ENCODE measurements at places on chromosomes 5 and 9.

DNA sequence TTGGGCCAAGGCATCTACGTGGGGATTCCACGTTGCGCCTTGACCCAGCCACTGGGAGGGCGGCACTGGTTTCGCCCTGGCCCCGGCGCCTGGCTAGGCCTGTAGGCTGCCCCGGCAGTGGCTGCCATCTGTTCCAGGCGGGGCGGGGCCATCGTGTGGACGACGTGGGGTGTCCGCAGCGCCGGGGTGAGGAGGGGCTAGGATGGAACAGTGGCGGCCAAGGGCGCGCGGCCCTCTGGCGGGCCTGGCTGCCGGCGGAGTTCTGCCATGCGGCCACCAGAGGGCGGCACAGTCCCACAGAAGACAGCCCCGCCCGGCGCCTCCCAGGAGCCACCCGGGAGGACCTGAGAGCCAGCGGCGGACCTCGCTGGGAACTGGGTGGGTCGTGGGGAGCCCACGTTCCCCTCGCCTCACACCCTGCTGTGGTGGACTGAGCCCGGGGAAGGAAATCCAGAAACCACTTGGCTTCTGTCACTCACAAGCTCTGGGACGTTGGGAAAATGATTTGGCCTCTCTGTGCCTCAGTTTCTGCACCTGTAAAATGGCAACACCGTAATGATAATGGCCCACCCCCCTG lies 22.6 kb upstream of the RAPGEF1 start:
- peak; percentile 84 for DNase-seq

- no peak for DNase-seq
Observed at GRCh38 chr5:173582216-173583111, 34.0 kb downstream of the BOD1 start.

GRCh38 chr5:16486711-16487111 lies 21.1 kb upstream of the ZNF622 start:
- DNase-seq = no peak

GRCh38 chr9:88438811-88439210 lies 50.6 kb downstream of the SPIN1 start:
- DNase-seq = no peak

DNA sequence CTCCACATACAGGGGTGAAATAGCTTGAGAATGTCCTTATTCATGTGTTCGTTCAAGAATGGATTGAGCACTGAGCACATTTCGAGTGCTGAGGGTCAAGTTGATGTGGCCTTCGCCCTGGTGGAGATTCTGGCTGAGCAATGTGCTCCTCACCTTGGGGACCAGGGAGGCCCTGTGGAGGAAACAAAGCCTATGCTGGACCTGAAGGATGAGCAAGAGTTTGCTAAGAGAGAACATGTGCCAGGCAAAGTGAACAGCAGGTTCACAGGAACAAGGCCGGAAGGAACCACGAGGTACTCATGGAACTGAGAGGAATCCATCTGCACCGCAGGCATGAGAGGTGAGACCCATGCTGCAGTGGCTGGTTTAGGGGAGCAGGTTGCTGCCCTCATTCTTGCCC lies 102.4 kb downstream of the PSD2 start:
- no peak for DNase-seq

DNA sequence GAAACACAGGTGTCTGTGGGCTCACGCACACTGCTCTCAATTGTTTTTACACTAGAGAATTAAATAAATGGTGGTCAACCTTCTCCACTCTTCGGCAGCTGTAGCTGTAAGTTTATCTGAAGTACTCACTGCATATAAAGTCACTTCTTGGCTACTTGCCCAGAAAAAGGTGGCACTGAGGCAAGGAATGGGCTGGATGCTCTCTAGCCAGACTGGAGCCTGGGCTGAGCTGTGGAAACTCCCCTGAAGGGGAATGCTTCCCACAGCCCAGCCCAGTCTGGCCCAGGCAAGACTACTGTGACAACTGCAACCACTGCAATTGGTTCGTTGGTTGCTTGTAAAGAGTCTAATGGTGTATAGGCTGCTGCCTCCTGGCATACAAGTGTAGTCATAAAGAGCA lies 4.5 kb downstream of the LEAP2 start:
- DNase-seq = no peak

- DNase-seq = no peak
Observed at GRCh38 chr5:149731332-149731616, 1.2 kb downstream of the PPARGC1B start.

DNA sequence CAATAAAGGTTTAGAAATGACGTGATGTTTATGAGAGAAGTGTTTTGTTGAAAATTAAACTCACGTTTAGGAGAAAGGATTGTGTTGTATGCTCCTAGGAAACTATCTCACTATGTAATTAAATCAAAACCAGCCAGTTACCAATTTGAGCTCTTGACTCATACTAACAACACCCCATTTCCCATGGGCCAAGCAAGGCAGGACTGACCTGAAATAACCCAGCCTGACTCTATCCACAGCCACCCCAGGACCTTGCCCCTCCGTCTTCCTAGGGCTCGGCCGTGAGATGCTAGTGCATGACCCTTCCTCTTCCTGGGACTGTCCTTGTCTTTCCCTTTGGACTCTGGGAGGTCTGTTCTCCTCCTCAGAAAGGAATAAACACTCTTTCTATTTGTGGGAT lies 16.4 kb downstream of the TLR4 start:
- no peak for DNase-seq

GRCh38 chr5:61228229-61228628 lies 66.0 kb upstream of the SMIM15 start:
- DNase-seq = no peak

- no peak for DNase-seq
Observed at GRCh38 chr5:83517072-83517687, 45.6 kb downstream of the VCAN start.

DNA sequence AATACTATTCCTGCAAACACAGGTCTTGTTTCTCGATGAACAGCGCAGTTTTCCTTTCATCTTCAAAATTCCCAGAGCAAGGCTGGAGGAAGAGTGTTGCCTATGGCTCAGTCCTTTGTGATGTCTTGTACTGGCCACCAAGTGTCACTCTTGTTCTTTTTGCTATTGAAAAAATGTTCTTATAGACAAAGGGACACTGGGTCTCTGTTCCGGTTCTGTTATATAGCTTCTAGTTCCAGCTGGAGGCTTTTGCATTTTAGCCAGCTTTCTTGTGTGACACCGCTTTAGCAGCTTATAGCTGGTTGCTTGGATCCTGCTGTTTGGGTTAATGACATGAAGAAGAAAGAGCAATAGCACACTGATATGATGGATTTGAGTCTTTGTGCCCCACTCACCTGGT lies 343.7 kb upstream of the KCNN2 start:
- no peak for DNase-seq

- peak; percentile 84 for DNase-seq
Observed at GRCh38 chr5:43007246-43007910, 32.7 kb downstream of the ANXA2R start.

DNA sequence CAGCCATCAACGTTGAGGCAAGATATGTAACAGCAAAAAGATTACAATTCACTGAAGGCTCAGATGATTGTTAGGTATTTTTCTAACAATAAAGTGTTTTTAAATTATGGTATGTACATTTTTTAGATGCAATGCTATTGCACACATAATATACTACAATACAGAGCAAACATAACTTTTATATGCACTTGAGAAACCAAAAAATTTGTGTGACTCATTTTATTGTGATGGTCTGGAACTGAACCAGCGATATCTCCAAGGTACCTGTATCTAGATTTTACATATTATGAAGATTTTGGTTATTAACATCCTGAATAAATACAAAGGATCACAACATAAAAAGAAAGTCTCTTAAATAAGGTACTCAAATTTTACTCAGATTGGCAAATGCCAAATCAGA lies 41.3 kb downstream of the TBCA start:
- DNase-seq = no peak
